ENCODE measurements at places on chromosomes 5 and 9.

GRCh38 chr5:1299961-1300360 lies 5.1 kb upstream of the TERT start:
- DNase-seq, result no peak

DNA sequence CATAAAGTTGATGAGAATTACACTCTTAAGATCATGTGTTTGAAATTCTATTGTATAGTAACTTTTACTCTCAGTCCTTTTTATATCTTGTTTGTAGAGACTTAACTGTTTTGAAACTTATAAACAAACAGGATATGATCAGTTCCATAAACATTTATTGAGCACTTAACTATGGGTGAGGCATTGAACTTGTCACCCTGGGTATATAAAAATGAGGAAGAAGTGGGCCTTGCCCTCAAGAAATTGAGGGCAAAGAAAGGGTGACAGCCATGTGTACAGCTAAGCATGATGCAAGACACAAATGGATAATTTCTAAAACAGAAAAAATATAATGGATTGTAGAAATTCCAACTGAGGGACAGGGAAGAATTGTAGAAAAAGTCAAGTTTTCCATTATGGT lies 15.7 kb downstream of the UNC13B start:
- DNase-seq, result no peak

GRCh38 chr5:90854169-90854568 lies 295.6 kb downstream of the ADGRV1 start:
- no peak for DNase-seq

DNA sequence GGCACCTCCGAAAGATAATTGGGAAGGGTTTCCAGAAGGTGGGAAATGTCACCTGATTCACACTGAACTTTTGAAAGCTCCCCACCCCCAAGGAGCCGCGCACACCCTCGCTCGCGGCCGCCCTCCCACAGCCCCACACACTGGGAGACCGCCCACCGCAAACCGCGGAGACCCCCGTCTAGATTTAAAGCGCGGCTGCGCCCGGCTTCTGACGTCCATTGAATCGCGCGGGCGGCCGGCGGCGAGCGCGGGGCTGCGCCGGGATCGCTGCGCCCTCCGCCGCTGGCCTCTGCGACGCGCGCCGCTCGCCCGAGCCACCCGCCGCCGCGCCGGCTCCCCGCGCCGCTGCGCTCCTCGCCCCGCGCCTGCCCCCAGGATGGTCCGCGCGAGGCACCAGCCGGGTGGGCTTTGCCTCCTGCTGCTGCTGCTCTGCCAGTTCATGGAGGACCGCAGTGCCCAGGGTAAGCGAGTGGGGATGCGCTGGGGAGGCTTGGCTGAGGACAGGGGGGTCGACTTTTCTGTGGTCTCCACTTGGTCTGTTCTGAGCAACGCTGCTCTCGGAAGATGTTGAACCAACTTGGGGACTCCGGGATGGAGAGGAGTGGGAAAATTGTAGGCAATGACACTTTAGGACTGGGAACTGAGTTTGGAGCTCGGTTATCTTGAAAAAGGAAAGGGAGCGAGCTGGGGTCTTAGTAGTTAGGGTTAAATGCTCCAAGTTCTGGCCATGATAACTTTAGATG lies at the start of gene FST:
Gene FST, plus strand, starts transcription at position 214 of the 743 bp plus-strand sequence. Its CDS starts 163 bp downstream, at position 377.
- DNase-seq, result no peak

GRCh38 chr5:164370841-164371240 lies 865.4 kb downstream of the MAT2B start:
- DNase-seq, result no peak

GRCh38 chr5:14925326-14925725 lies 53.7 kb upstream of the ANKH start:
- DNase-seq, result no peak

All from head of caudate nucleus (tissue), 42 donors.